Stimulated activated CD4-positive, alpha-beta T cell treated with anti-CD3 and anti-CD28 coated beads, Interleukin-15, amount 100 ng/mL, for 24 hours (primary cell): ENCODE measurements at places on chromosomes 11 and 22.

- DNase-seq: no peak
Measured at GRCh38 chr11:79013509-79013908, 427.3 kb downstream of the TENM4 start.

DNA sequence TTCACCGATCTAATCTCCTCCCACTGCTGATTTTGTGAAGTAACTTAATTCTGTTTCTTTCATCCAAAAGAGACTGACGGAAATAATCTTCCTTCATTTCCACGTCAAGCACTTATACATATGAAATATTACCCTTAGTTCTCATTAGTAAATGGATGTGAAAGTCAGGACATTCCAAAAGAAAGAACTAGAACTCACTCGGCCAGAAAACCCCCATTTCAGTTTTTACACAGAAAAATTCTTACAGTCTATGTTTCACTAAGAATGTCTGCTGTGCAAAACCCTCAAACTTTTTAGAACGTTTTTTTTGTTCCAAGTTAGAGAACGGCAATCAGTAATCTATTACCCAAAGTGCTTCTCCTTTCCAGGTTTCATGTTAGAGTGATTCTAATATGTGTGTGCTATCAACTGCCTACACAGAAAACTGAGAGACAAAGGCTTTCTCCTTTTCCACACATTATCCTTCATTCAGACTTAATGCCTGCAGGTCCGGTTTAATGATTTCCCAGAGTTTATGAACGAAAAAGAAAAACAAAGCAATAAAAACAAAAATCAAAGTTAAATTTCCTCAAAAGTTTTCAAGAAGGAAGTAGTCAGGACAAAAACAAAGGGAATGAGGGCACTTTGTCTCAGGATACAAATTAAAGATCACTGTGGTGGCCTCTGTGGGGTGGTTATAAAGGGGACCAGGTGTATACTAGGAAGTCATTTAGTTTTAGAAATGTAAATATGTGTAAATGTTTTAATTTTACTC, 11.3 kb upstream of the SESN3 start:
- no peak for DNase-seq

- no peak for DNase-seq
Measured at GRCh38 chr11:96658436-96658835, 268.6 kb downstream of the JRKL start.

GRCh38 chr22:39382410-39382809, 17.2 kb upstream of the TAB1 start:
- no peak for DNase-seq

DNA sequence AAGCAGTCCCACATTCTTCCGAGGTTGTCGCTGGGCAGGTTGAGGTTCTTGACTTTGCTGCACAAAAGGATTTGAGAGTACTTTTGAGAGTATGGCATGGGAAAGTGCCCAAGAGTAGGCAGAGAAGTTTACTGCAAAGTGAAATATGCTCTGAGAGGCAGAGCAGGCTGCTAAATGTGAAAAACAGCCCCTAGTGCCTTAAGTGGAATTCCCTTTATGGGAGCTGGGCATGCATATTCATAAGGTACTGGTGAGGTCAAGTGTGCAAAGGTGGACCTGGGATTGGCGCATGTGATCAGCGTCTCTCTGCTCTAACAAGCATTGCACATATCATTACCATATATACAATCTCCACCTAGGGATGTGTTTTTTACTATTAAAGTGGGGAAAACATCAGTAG, 12.0 kb upstream of the APOL4 start:
- DNase-seq: no peak

GRCh38 chr11:13944911-13945425, 17.6 kb upstream of the SPON1 start:
- no peak for DNase-seq

GRCh38 chr11:5534046-5534445, 14.3 kb downstream of the OR52H1 start:
- DNase-seq: no peak

DNA sequence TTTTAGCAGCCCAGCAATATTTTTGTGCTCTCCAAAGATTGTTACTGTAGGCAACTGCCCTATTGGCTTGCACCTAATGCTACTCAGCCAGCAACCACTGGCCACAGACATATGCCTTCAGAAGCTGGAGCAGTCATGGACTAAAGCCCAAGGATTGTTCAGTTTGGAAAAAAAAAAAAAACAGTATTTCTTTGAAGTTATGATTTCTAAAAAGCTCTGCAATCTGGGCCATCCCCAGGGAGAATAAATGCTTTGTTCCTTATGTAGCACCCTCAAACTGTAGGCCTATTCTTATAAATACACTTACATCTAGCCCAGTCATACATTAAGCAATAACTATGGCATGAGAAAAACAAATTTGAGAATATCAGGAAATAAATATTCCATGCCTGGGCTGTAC, 2190.5 kb upstream of the RAG2 start:
- no peak for DNase-seq
